ENCODE measurements at places on chromosomes 2 and 18.

DNA sequence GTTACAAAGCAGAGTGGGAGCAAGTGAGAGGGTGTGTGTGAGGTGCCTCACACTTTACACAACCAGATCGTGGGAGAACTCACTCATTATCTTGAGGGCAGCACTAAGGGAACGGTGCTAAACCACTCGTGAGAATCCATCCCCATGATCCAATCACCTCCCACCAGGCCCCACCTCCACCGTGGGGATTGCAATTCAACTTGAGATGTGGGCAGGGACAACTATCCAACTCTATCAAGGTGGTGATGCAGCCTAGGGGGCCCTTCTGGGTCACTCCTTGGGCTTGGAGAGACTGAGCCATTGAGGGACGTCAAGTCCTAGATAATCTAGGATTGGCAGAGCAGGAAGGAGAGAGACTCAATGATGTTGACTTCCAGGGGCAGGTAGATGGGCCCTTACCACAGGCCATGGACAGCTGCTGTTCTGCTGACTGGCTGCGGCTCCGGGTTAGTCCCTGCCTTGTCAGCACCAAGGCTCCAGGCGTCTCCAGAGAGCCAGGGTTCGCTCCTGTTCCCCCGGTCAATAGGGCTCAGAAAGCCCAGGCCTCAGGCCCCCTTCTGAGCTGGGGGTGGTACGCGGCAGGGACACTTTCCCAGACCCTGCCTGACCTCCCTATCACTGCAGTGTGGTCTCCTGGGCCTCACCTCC is 193.2 kb upstream of the HS6ST1 start:
- no peak for DNase-seq

DNA sequence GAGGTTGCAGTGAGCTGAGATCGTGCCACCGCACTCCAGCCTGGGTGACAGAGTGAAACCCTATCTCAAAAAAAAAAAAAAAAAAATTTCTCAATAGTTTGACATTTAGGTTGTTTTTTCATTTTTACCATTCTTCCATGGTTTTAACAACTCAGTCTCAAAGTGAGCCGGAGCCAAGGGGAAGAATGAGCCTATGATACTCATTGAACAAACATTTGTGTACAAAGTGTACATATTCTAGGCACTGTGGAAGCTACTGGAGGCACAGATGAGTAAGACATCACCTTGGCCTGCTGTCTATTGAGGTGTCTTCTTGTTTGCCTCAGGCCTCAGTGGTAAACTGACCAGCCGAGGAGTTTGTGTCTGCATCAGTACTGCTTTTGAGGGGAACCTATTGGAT is 21.9 kb downstream of the CENPO start:
- no peak for DNase-seq

DNA sequence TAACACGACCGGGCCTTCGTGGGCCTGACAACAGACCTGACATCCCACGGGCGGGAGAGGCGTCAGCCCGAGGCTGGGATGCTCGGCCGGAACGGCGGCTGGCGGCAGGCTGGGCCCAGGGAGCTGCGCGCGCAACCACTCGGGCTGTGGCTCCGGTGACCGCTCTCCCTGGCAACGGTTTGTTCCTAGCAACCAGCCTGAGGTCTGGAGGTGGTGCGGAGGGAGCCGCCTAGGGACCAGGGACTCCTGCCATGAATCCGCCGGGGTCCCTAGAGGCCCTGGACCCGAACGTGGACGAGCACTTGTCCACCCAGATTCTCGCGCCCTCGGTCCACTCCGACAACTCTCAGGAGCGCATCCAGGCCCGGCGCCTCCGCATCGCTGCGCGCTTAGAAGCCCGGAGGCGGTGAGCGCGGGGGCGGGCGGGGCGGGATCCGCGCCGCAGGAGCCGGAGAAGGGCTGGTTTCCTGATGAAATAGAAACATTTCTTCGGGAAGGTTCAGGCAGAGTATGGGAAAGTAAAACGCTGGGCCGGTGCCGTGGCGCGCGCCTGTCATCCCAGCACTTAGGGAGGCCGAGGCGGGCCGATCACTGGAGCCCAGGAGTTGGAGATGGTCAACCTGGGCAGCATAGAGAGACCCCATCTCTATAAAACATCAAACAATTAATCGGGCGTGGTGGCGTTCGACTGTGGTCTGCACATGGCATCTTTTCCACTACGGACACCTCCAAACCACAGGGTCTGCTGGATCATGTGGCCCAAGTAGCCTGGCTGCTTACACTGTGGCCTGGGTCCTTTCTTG is at the start of gene DRC1:
DRC1 (plus strand) TSS at position 182 of the 803 bp plus-strand sequence; CDS start at position 252, 70 bp downstream.
- peak; percentile 61 for DNase-seq

GRCh38 chr2:215843579-215843978 is 169.8 kb downstream of the MREG start:
- DNase-seq: no peak

DNA sequence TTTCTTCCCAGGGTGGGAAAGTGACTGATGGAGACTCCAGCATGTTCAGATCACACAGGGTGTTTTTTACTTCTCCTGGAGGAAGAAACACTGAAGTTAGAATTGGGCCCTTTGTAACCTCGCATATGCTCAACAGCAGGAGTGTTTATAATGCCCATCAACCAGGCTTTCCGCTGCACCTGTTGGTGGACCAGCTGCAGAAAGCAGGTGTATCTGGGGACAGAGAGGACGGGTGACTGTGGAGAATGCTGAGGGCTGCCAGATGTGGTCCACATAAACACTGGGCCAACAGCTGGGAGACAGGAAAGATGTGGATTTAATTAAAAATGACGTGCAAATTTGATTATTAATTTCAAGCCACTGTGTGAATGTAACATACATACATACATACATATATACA is 335.5 kb upstream of the SPRED2 start:
- DNase-seq: no peak

DNA sequence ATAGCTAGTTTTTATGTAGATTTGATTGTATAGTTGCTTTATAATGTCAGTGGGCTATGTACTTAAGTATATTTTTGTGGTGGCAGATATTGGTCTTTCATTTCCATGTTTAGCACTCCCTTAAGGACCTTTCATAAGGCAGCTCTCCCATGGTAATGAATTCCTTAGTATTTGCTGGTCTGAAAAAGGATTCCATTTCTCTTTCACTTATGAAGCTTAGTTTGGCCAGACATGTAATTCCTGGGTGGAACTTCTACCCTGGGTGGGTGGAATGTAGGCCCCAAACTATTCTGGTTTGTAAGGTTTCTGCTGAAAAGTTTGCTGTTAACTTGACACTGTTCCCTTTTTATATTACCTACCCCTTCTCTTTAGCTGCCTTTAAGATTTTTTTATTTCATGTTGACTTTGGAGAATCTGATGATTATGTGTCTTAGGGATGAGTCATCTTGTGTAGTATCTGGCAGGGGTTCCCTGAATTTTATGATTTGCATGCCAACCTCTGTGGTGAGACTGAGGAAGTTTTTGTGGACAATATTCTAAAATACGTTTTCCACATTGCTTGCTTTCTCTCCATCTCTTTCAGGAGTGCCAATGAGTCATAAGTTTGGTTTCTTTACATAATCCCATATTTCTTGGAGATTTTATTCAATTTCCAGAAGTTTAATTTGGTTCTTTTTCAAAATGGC is 65.4 kb upstream of the VRK2 start:
- no peak for DNase-seq

GRCh38 chr2:47891369-47892337 is 14.6 kb downstream of the FBXO11 start:
- no peak for DNase-seq

GRCh38 chr18:35716169-35716831 is 134.8 kb downstream of the GALNT1 start:
- no peak for DNase-seq

Measured in left renal pelvis (tissue), 4 donors.